Testis (tissue), 5 donors: ENCODE measurements at places on chromosomes 7 and 10. TPM values are rescaled to one million over a fixed set of nuclear protein-coding genes. Genes with fewer than 3 reads are reported as not detected.

EMX2 gene
- 1.9 TPM for total RNA-seq

GRCh38 chr10:128567551-128567950 lies 441.3 kb upstream of the MKI67 start:
- DNase-seq: no peak

LIPF gene
- total RNA-seq: 0.81 TPM

CYP3A5 gene
- total RNA-seq: 0.63 TPM

- no peak for DNase-seq
Measured at GRCh38 chr7:155997431-155998327, 185.4 kb upstream of the SHH start.
